ENCODE measurements at places on chromosomes 3 and 15.

DNA sequence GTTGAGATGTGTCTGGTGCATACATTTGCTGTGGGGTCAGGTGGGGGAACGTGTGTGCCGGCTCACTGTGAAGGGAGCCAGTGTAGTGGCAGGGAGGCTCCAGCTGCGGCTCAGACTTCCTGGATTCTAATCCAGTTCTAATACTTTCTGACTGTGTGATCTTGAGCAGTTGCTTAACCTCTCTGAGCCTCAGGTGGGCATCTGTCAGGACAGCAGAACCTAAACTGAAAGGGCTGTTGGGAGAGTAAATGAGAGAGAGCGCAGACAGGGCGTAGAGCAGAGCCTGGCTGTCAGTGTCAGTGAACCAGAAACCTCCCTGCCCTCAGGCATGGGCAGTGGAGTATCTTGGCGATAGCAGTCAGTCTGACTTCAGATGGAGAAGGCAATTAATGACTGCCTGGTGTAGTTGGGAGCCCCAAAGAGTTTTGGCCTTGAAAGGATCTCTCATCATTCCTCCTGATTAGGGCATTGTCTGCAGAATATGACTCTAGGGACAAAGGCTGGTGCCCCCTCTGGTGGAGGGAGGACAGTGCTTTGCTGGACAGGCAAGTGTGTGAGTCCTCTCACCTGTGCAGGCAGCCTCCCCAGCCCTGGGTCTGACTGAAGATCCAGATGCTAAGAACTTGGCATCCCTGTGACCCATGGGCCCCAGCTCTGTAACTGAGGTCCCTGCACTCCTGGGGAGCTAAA, 9.6 kb downstream of the KBTBD13 start:
- no peak for DNase-seq

GRCh38 chr3:107973961-107974360, 116.9 kb downstream of the CD47 start:
- DNase-seq: no peak

- DNase-seq: no peak
Observed at GRCh38 chr3:123294296-123294938, 92.7 kb downstream of the SEC22A start.

DNA sequence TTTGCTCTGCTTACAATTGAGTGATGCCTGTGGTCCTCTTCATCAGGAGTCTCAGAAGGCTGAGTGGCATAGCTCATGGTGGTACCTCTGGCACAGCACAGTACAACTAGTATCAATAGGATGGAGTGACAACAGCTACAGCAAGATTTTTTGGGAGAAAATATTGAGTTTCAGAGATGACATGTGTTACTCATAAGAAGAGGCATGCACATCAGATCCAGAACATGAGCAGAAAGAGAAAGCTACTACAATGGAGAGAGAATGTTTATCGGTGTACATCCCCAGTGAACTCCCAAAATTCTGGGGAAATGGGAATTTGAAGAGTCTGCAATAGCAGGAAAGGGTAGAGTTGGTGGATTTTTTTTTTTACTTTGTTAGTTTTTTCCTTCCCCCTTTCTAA, 130.5 kb upstream of the MB21D2 start:
- no peak for DNase-seq

DNA sequence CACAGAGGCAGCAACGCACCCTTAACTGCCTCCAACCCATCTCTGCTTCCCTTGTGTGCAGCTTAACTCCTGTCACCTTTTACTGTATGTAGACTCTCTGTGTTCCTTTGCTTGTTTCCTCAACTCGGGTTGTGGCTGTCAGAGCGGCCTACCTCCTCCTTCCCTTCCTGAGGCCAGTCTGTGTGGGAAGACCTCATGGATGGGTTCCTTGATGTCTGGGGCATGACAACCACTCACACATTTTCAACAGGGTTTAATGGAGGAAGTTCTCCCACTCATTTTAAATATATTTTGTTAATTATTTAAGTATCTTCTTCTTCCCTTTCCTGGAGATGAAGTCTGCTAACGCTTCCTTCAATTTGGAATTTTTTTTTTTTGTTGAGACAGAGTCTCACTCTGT, 1.8 kb upstream of the CSPG5 start:
- no peak for DNase-seq

GRCh38 chr3:65080432-65080831, 392.6 kb upstream of the ADAMTS9 start:
- no peak for DNase-seq

- DNase-seq: no peak
Observed at GRCh38 chr3:38507120-38507519, 11.0 kb downstream of the EXOG start.

DNA sequence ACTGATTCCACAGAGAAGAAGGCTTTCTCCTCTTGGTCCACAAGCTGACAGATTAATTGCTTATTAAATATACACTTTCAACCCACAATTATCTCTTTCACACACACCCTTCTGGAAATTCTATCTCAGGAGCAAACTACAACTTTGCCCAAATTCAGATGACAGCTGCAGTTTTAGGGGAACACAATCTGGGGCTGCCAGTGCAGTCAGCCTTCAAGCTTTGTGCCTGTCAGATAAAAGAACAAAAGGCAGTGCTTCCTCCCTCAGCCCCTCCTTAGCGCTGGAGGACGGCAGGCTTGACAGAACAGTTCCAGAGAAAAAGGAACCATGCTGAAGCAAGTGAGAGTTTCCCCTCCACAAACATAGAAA, 99.6 kb downstream of the TMCC1 start:
- no peak for DNase-seq

DNA sequence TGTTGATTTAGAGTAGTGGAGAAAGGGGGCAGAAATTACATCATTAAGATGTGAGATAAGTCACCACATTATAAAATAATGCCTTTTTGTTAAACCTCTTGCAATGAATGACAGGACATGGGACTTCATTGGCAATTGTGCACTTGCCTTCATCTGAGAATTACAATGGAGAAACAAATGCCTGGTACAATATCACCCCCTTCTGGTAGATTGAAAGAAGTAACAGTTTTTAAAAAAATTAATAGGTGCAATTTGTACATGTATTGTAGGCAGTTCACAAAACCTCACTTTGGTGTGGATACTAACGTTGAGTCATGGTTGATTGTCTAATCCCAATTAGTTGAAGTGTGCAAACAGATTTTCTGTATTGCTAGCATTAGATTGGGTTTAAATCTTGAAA, 4.6 kb upstream of the P2RY14 start:
- DNase-seq: no peak

- no peak for DNase-seq
Observed at GRCh38 chr15:94001255-94001801, 230.0 kb upstream of the MCTP2 start.

DNA sequence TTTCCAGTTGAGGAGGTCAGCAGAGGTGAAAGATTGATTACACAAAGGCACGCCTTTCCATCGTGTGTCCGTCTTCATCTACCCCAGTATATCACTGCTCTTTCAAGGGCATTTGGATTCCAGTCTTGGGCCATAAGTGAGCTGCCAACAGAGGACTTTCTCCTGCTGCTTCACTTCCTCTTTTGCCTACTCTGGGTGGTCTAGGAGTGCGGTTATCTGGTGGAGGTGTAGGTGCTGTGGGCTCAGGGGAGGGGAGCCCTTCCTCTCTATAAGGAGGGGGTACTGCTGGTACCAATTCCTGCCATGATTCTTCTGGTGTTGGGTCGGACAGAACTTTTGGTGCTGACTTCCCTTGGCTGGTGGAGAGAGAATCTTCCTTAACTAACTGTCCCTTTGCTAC, 83.1 kb upstream of the VEPH1 start:
- no peak for DNase-seq

- peak; percentile 34 for DNase-seq
Observed at GRCh38 chr3:195522254-195523023, 20.7 kb downstream of the PPP1R2 start.

GRCh38 chr3:76986876-76987474, 52.9 kb upstream of the ROBO2 start:
- no peak for DNase-seq

- DNase-seq: no peak
Observed at GRCh38 chr15:64149893-64150578, 1.5 kb upstream of the SNX22 start.

GRCh38 chr3:102125994-102126368, 276.7 kb downstream of the NFKBIZ start:
- no peak for DNase-seq

DNA sequence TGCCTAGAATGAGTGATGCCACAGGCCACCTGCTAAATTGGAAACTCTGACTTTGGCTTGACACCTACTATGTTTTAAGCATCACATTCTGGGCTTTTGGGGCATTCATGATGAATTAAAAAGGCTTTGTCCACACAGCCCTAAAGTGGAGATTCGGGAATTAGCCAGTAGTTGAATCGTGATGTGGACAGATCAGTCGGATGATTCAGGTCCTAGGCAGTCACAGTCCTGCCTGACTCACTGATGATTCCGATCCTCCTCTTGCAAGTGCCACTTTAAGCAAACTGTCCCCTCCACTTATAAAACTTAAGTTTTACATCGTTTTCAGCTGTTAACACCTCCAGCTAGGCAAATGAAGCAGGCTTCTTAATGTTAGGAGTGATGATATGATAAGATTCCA, 75.3 kb downstream of the SYNPR start:
- DNase-seq: no peak

All from activated gamma-delta T cell treated with Interleukin-2 at 50 U/mL for 16 hours (primary cell).